GM23338 (cell line): ENCODE measurements at places on chromosomes 16 and 17. TPM values are rescaled to one million over a fixed set of nuclear protein-coding genes. Genes with fewer than 3 reads are reported as not detected.

Gene ACSM2A
- polyA plus RNA-seq = not detected in 2 replicates

Gene RSKR
- polyA plus RNA-seq = 4.7 and 7.5 TPM in 2 replicates

Gene AIPL1
- polyA plus RNA-seq = 0.24 and 0.30 TPM in 2 replicates

Gene HS3ST2
- 1.4 and 2.1 TPM in 2 replicates for polyA plus RNA-seq

Gene SCNN1B
- 0.78 and 0.94 TPM in 2 replicates for polyA plus RNA-seq

Gene CTDNEP1
- 48.1 and 55.2 TPM in 2 replicates for polyA plus RNA-seq
